Endodermal cell (in vitro differentiated cells): ENCODE measurements at places on chromosomes 13 and 19. TPM values are rescaled to one million over a fixed set of nuclear protein-coding genes. Genes with fewer than 3 reads are reported as not detected.

DNA sequence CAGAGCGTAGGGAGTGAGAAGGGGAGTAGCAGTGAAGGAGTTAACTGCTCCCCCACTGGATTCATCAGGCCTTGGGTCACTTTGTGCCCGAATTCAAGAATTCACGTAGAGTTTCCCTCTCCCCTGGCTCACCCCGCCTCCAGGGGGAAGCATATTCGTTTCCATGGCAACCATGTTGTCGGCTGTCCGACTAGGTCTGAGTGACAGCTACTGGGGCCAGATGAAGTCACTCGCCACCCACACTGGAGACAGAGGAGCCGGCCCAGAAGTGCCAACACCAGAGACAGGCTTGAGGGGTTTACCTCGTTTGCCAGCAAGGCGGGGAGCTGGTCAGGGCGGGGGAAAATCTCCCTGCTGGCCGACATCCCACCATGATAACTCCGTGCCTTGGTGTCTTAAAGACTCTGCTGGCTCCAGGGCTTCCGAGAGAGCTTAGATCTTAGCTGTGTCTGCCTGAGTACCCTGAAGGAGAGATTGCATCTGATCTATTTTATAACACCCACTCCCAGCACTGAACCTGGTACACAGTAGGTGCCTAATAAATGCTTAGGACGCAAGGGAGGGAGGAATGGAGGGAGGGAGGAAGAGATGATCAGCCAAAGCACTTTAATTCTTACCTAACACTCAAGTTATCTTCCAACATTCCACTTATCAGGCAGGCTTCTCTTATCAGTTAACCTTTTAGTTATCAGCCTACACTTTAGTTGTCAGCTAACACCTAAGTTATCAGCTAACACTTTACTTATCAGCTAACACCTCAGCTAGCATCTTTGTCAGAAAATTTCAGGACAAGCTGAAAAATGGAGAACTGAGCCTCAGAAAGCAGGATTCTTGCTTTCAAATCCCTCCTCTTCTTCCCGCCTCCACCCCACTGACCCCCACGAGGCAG lies 57.2 kb upstream of the ZNRF4 start:
- DNase-seq, result peak; percentile 86
- peaks cover 86% of the 10 kb centered on the region for H3K27me3 ChIP-seq
- no peaks in the 10 kb centered on the region for H3K36me3 ChIP-seq
- peaks cover 12% of the 10 kb centered on the region for H3K4me1 ChIP-seq

DPY19L3 gene
- 62.1 to 97.3 TPM (median 86.5 TPM) in 3 replicates for total RNA-seq

GRCh38 chr19:14477418-14478112 lies 2.4 kb upstream of the PTGER1 start:
- H3K27me3 ChIP-seq, result no peaks in the 10 kb centered on the region
- no peak for DNase-seq
- H3K4me3 ChIP-seq, result no peak overlapping the region
- no peak overlapping the region for H3K27ac ChIP-seq

BRCA2 gene
- total RNA-seq, result 22.8 and 27.8 TPM in 2 replicates

DNA sequence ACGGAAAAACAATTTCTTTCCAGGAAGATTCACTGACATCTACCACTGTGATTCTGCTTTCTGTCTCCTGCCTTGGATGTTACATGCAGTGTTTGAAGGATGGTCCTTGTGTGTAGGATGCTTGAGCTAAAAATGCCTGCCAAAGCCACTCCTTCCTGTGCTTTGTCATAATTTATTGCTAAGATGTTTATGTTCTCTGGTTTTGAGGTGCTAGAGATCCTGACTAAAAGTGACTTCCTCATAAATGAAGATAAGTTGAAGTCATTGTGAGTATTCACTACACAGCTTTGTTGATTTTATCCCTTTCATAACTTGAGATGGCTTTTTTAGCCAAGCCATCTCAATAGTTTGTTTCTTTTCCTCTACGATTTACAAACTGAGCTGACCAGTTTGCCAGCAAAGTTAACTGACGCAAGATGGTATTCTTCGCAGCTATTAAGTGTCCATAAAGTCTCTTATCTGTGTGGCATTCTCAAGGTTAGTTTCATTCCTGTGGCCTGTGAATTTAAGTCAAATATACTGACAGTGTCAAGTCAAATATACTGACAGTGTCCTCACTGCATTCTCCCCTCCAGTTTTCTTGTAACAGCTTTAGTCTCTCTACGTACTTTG lies 15.7 kb upstream of the FBXL3 start:
- H3K27me3 ChIP-seq, result no peaks in the 10 kb centered on the region
- H3K27ac ChIP-seq, result no peak overlapping the region
- no peak for DNase-seq
- H3K36me3 ChIP-seq, result peaks cover 6% of the 10 kb centered on the region
- peaks cover 10% of the 10 kb centered on the region for H3K4me1 ChIP-seq

ARHGAP35 gene
- 24.4 to 46.5 TPM (median 41.4 TPM) in 3 replicates for total RNA-seq

DNA sequence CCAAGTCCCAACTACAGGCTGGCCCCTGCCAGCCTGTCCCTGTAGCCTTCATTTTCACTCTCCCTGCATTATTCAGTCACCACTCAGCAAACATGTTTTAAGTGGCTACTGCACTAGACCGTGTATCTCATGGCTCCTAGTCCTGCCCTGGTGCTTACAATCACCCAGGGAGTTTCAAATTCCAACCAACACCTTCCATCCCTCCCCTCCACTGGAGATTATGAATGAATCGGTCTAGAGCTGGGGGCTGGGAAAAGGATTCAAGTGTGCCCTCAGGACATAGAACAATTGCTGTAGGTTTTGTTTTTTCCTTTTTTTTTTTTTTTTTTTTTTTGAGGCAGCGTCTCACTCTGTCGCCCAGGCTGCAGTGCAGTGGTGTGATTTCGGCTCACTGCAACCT lies 15.0 kb upstream of the TNFAIP8L1 start:
- H3K4me1 ChIP-seq, result no peaks in the 10 kb centered on the region
- no peaks in the 10 kb centered on the region for H3K27me3 ChIP-seq
- no peak overlapping the region for H3K27ac ChIP-seq
- DNase-seq, result no peak
- H3K36me3 ChIP-seq, result no peaks in the 10 kb centered on the region

GRCh38 chr19:19059837-19060611 lies 3.8 kb upstream of the SLC25A42 start:
- no peaks in the 10 kb centered on the region for H3K4me1 ChIP-seq
- H3K27me3 ChIP-seq, result peaks cover 5% of the 10 kb centered on the region
- H3K27ac ChIP-seq, result no peak overlapping the region
- no peak overlapping the region for H3K4me3 ChIP-seq
- peaks cover 36% of the 10 kb centered on the region for H3K36me3 ChIP-seq

DNA sequence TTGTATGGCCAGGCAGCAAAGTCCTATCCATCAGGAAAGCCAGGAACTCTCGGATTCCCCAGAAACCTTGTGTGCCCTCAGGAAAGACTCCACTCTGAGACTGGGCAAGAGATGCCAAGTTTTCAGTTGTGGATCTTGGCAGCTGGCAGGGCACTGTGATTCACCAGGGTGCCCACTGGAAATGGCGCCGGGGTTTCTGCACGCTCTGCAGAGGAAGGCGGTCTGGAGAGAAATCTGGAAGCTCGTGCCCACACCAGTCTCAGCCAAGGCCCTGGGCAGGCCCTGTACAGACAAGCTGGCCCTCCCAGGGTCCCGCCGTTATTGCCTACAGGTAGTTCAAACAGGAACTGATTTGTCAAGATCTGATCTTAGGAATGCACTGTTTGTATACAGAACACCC lies 4.9 kb downstream of the NAPA start:
- H3K27ac ChIP-seq, result no peak overlapping the region
- peaks cover 11% of the 10 kb centered on the region for H3K36me3 ChIP-seq
- DNase-seq, result no peak
- H3K27me3 ChIP-seq, result no peaks in the 10 kb centered on the region
- no peak overlapping the region for H3K4me3 ChIP-seq
